Foreskin keratinocyte (primary cell): ENCODE measurements at places on chromosomes 1 and 21. TPM values are rescaled to one million over a fixed set of nuclear protein-coding genes. Genes with fewer than 3 reads are reported as not detected.

The KCNA2 gene
- not detected in 2 replicates for total RNA-seq

The IL20 gene
- 0.41 and 0.74 TPM in 2 replicates for total RNA-seq

The SPRR1A gene
- total RNA-seq, result 7.7 and 12.7 TPM in 2 replicates

The LCA5L gene
- 0.42 and 0.61 TPM in 2 replicates for total RNA-seq

The ADORA3 gene
- not detected in 2 replicates for total RNA-seq

The FBLIM1 gene
- 127 and 168 TPM in 2 replicates for total RNA-seq

The ACADM gene
- 36.3 and 37.2 TPM in 2 replicates for total RNA-seq

The PODN gene
- total RNA-seq, result not detected in 2 replicates

The HCN3 gene
- 2.2 and 3.4 TPM in 2 replicates for total RNA-seq

The MAP3K7CL gene
- 14.5 and 15.0 TPM in 2 replicates for total RNA-seq

The ZNF683 gene
- not detected in 2 replicates for total RNA-seq

The MXRA8 gene
- total RNA-seq, result 0.32 and 0.37 TPM in 2 replicates

The PRDX6 gene
- 162 and 163 TPM in 2 replicates for total RNA-seq

The CELSR2 gene
- total RNA-seq, result 14.1 and 16.0 TPM in 2 replicates

The ACOT11 gene
- 2.7 and 3.0 TPM in 2 replicates for total RNA-seq

The ARTN gene
- total RNA-seq, result 133 and 138 TPM in 2 replicates

The SPATA46 gene
- total RNA-seq, result not detected in 2 replicates

The RGS18 gene
- total RNA-seq, result 0.35 and 0.48 TPM in 2 replicates

The PADI2 gene
- 0.56 and 0.95 TPM in 2 replicates for total RNA-seq

The LYPLA2 gene
- total RNA-seq, result 69.0 and 75.3 TPM in 2 replicates

The MIS18A gene
- 19.5 and 25.7 TPM in 2 replicates for total RNA-seq

The PRAMEF1 gene
- not detected in 2 replicates for total RNA-seq
